Foreskin keratinocyte (primary cell): ENCODE measurements at places on chromosomes 1 and 21. TPM values are rescaled to one million over a fixed set of nuclear protein-coding genes. Genes with fewer than 3 reads are reported as not detected.

The INSRR gene
- total RNA-seq: not detected in 2 replicates

The WDR64 gene
- total RNA-seq: not detected in 2 replicates

The KIF26B gene
- total RNA-seq: 1.0 and 1.9 TPM in 2 replicates

The G0S2 gene
- total RNA-seq: 19.7 and 24.0 TPM in 2 replicates

The CLDN19 gene
- total RNA-seq: not detected in 2 replicates

The CYP4A11 gene
- total RNA-seq: not detected in 2 replicates

The TCHH gene
- total RNA-seq: 0.10 and 0.11 TPM in 2 replicates

The EFHD2 gene
- 95.3 and 101 TPM in 2 replicates for total RNA-seq

The ADAMTS4 gene
- total RNA-seq: 1.3 and 2.6 TPM in 2 replicates

The CLCA2 gene
- 118 and 162 TPM in 2 replicates for total RNA-seq

The RNF223 gene
- 0.07 TPM in 2 replicates for total RNA-seq

The HTR6 gene
- not detected in 2 replicates for total RNA-seq

The ERICH3 gene
- not detected in 2 replicates for total RNA-seq

The NCAM2 gene
- not detected in 2 replicates for total RNA-seq

The MTARC2 gene
- 1.3 and 1.5 TPM in 2 replicates for total RNA-seq

The RIPPLY3 gene
- 0.78 and 0.88 TPM in 2 replicates for total RNA-seq
